Stimulated activated CD4-positive, alpha-beta T cell treated with anti-CD3 and anti-CD28 coated beads, TNF-alpha, amount 100 ng/mL, for 24 hours (primary cell): ENCODE measurements at places on chromosomes 3 and 15.

GRCh38 chr3:122758877-122759560 is 34.6 kb downstream of the HSPBAP1 start:
- no peak for DNase-seq

DNA sequence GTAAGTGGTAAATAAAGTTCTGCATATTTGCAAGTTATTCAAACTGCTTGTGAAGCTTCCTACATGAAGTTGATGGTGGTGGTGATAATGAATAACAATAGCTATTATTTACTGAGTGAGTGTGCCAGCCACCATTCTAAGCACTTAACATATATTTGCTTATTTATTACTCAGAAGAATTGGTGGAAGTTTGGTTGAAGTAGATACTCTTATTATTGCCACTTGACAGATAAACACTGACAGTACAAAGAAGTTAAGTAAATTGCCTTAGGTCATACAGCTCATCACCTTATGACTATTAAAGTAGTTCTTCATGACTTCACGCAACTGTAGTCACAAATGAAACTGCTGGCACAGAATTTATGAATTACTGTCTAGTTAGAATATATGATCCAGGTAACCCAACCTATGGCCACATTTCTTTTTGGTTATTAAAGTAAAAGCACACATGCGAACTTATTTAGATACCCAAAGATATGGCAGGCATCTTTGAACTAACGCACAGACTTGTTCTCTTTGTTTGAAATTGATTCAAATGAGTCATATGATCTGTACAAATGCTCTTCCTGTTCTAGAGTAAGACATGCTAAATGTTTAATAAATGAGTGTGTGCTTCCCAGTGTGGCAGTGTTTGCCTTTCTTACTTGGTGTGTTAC is 99.8 kb upstream of the NR2F2 start:
- DNase-seq = no peak

DNA sequence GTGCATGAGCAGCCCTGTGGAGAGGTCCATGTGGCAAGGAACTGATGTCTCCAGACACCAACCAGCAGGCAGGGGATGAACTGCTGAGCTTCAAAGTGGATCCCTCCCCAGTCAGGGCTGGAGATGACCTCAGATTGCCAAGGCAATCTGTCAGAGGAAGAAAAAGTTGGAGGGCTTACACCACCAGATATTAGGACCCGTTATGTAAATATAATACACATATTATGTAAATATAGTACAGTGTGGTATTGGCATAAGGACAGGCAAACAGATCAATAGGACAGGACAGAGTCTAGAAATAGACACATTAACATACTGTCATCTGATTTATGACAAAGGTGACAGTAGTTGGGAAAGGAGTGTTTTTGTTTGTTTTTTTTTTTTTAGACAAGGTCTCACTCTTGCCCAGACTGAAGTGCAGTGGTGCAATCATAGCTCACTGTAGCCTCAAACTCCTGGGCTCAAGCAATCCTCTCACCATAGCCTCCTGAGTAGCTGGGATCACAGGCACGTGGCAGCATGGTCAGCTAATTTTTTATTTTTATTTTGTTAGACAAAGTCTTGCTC is 18.0 kb upstream of the RAB7A start:
- no peak for DNase-seq

DNA sequence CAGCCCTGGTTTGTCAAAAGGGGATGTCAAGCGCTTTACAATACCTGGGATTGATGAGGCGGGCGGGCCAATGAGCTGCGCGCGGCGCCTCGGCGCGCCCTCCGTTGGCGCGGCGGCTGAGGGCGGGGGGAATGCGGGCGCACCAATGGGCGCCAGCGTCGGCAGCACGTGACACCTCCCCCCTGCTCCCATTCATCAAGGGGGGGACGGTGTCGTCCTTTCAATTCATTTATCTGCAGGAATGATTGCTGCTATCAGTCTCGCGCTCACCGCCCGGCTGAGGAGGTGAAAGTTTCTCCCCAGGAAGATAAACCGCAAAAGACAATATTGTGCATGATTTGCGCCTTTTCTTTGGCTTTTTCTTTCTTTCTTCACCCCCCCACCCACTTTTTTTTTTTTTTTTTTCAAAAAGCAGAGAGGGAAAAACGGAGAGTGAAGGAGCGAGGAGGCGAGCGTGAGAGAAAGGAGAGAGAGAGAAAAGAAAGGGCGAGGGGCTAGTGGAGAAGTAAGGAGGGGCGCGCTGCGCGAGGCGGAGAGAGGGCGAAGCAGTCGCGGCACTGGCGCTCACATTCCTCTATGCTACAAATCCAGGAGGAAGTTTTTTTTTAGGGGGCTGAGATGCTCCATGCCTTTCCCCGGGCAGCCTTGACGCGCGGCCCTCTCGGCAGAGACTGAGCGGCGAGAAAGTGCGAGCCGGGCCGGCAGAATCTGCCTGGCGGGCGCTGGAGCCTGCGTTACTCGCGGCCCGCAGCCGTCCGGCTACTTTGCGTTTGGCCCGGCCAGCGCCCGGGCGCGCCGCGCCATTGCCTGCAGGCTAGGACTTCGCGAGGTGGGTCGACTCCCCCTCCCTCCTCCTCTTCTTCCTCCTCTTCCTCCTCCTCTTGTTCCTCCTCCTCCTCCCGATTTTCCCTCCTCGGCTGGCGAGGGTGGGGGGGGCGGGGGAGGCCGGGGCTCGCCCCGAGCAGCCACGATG is at the start of gene ZIC1:
Gene ZIC1 (plus strand): TSS at position 223 of the 973 bp plus-strand sequence. CDS start 748 bp downstream, at position 971.
- no peak for DNase-seq

- DNase-seq = no peak
Observed at GRCh38 chr15:66232267-66232625, 21.3 kb downstream of the MEGF11 start.

DNA sequence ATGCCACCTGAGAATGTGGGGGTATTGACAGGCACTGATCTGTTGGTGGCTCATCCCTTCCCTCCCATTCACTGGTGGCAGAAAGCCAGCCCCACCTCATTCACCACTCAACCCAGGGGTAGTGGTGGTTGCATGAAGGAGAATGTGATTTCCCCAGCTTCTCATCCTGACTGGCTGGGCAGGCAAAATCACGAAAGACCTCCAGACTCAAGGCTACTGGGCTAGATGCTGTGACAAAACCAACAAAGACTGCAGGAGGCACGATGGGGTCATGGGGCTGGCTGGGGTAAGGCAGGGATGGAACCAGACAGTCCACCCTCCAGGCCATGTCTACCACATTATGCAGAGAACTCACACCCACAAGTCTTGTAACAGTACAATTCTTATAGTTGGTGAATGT is 33.9 kb downstream of the FSTL1 start:
- no peak for DNase-seq

- DNase-seq = no peak
Observed at GRCh38 chr3:162317046-162317445, 820.4 kb downstream of the OTOL1 start.

GRCh38 chr15:63904042-63904441 is 70.3 kb upstream of the HERC1 start:
- DNase-seq = no peak

DNA sequence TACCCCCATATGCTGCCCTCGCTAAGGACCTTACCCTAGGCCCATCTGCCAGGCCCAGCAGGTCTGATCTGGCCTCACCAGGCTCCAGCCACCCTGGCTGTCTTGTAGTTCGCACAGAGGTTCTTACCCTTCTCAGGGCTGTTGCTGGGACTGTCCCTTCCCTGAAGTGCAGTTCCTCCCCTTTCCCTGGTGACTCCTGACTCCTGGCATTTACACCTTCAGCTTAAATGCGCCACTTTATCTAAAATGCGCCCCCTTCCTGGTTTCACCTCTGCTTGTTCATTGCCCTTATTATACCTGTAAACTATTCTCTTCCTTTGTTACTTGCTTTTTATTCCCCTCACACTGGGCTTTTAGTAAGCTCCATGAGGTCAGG is 835 bp upstream of the TTLL3 start:
- peak; percentile 9 for DNase-seq

DNA sequence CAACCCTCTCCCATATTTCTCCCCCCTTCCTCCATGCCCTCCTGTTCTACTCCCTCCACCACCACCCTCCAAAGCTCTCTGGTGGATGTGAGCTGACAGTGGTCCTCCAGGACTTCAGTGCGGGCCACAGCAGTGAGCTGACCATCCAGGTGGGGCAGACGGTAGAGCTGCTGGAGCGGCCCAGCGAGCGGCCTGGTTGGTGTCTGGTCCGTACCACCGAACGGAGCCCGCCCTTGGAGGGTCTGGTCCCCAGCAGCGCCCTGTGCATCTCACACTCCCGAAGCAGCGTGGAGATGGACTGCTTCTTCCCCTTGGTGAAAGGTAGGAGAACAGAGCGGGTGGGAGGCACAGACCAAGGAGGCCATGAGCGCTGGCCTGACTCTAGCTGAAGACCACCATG is 167.5 kb upstream of the UMPS start:
- no peak for DNase-seq

GRCh38 chr15:98776607-98777281 is 128.4 kb downstream of the IGF1R start:
- DNase-seq = no peak

DNA sequence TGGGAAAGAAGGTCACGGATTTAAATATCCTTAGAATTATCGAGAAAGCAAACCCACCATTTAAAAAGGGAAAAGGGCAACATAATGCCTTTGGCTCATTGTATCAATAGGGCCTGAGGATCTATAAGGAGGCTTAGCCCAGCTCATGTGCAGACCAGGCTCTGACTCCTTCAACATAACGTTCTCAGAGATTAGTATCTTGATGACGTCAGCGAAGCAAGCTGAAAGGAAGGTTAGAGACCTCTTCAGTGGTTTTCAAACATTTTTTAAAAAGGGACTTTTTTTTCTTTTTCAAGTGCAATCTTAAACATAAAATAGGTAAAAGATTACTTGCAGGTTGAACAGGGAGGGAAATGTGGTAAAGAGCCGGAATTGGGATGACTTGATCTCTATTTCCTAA is 463.9 kb upstream of the ADAMTS9 start:
- DNase-seq = no peak
